ENCODE measurements at places on chromosomes 4 and X.

GRCh38 chr4:66564901-66565651, 894.8 kb upstream of the EPHA5 start:
- no peak for DNase-seq

DNA sequence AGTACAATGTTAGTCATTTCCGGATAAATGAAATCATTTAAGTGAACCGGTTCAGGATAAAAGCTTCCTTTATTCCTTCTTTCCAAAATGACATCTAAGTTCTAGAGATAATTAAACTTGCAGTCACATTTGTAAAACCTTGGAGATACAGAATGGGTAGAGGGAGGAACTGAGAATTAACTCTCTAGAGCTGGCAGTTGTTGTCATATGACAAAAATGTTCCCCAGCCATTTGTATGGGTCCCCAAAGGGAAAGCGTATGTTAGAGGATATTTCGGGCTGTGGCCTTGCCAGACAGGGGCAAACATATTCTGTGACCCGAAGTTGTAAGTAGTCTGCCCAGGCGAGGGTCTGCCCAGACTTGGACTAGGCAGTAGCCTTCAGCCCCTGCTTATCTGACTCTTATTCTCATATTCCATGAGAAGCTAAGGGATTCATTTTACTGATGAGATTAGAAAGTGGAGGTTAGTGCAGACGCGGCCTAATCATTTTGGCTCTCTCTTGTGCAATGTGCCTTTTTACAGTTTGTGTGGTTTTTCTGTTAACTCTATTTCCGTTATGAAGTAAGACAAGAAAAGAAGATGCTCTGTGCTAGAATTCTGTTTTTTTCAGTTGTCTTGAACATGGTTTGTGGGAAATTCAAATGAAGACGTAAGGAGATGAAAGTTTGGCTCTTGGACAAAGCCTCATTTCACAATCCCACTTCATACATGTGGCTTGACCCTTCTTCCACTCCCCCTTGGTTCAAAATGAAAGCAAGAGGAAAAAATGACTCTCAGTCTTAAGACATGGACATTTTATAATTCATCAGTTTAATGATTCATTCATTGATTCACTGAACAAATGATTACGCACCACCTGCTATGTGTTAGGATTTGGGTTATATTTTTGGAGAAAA, 2394.2 kb upstream of the AGA start:
- no peak for DNase-seq

DNA sequence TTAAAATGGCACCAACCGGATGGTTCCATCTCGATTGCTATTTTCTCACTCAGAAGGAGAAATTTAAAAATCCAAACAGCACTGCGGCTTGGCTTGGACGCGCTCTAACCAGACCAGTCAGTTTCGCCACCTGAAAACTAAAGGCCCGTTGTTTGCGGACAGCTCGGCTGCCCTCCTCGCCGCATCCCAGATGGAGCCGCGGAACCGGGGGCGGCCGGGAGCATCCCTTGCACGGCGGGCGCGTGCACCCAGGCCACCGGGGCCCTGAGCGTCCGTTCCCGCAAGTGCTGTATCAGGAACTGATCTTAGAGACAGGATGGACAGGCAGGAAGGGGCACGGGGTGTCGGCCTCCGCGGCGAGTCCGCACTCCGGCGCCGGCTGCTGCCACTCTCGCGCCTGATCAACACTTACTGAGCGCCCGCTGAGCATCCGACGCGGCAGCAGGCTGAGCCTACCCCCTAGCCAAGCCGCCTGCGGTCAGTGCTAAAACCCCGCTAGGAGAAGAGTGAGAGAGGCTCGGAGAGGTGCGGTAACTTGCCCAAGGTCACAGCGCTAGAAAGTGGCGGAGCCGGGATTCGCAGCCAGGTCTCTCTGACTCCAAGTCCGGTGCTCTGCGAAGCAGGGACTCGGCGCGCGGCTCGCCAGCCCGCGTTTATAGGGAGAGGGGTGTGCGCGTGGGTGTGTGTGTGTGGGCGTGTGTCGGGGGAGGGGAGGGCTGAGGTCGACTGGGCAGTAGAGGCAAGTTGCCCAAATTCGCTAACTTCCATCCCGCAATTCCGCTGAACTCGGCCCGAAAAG, at the start of gene CITED1:
Gene CITED1, minus strand, starts transcription at position 629 of the 799 bp plus-strand sequence. CDS start 3,045 bp downstream, outside the sequence.
- no peak for DNase-seq

DNA sequence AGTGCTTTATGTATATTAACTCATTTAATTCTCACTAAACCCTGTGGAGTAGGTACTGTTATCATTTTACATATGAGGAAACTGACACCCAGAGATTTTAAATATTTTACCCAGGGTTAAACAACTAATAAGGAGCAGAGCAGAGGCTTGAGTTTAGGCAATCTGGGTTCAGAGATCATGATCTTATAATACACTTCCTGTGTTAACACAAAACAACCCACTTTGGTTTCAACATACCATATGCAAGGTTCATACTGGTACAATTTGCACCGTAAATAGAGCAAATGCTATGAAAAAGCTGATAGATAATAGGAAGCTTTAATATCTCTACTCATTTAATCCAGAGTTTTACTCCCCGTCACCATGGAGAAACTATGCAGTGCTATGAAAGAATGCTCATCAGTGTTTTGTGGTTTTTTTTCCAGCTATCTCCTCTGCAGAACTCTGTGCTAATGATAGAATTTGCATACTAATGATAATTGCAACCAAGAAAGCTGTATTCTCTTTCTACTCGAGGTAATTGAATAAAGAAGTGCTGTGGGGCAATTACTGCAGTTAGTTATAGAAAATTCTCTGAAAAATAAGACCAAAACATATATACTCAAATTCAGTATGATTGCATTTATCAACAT, 138.8 kb upstream of the MAP9 start:
- no peak for DNase-seq

- no peak for DNase-seq
Observed at GRCh38 chr4:38785901-38786402, 3.2 kb upstream of the TLR10 start.

GRCh38 chr4:183700407-183700806, 41.3 kb downstream of the TRAPPC11 start:
- DNase-seq = no peak

DNA sequence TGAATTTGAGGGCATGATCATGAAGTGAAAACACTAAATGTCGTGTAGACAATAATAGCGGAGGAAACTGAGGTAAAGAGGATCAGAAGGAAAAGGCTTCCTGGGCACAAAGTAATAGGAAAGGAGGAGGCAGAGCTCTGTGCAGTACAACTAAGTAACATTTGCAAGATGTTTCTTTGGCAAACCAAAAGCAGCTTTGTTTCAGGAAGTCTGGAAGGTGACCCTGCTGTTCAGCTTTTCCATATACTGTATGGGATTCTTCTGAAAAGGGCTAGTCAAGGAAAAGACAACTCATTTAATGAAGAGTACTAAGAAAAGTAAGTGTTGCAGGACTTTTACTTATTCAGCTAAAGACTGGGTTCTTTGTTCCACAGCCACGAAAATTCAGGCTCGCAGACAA, 463.1 kb downstream of the PCDH7 start:
- no peak for DNase-seq

- peak; percentile 33 for DNase-seq
Observed at GRCh38 chr4:25928379-25929297, 14.6 kb downstream of the SMIM20 start.

GRCh38 chr4:101315786-101316185, 31.5 kb downstream of the PPP3CA start:
- no peak for DNase-seq

GRCh38 chrX:136196691-136197155, 49.4 kb downstream of the FHL1 start:
- DNase-seq = no peak

GRCh38 chr4:143435955-143436354, 77.5 kb upstream of the SMARCA5 start:
- DNase-seq = no peak

GRCh38 chr4:158870626-158871334, 102.0 kb downstream of the FNIP2 start:
- no peak for DNase-seq

GRCh38 chrX:133681421-133681820, 266.1 kb upstream of the GPC4 start:
- no peak for DNase-seq
